RPMI7951 (cell line): ENCODE measurements at places on chromosomes 11 and 22.

DNA sequence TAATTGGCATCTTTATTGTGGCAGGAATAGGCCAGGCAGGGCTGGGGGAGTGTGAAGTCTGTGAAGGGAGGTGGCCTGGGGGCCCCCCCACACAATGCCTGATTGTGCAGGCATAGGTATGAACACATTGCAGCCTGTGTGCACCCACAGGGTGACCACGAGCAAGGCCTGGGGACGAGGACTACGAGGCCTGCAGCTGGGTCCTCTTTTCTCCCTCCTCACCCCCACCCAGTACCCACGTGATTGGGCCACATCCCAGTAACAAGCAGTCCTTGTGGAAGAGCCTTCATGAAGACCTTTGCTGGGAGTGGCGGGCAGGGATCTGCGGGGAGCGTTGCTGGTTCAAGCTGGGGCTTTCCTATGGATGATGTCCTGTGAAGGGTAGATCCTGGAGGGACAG lies 29.3 kb downstream of the ZBTB16 start:
- DNase-seq: no peak

DNA sequence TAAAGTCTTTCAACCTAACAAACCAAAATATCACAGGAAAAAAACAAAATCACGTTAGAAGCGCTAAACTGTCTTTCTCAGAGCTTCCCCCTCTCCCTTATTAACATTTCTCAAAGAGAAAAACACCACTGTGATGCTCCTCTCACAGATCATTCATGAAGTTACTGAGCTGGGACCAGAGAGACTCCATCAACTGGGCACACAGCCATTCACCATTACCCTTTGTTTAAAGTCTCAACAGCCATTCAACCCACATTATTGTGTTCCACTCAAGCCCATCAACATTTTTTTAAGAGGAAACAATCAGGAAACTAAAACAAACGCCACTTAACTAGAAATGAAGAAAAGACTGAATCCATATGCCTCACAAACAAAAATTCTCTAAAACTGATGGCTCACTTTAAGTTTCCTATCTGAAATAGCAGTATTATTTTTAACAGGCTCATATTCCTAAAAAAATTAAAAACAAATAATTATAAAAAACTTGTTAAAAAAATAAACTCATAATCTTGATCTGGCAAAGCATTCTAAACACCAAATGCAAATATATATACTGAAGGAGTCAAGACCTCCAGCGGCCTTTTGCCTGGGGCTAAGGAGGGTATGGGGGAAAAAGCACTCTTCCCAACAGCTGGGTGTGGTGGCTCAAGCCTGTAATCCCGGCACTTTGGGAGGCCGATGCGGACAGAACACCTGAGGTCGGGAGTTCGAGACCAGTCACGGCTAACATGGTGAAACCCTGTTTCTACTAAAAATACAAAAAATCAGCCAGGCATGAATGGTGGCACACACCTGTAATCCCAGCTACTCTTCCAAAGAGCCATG lies 14.0 kb downstream of the CELF1 start:
- no peak for DNase-seq

- peak; percentile 67 for DNase-seq
Measured at GRCh38 chr11:71499546-71499945, 27.5 kb upstream of the KRTAP5-7 start.

GRCh38 chr11:112281726-112282125 lies 21.1 kb upstream of the PLET1 start:
- no peak for DNase-seq

- peak; percentile 99 for DNase-seq
Measured at GRCh38 chr11:122215244-122215992, 99.4 kb upstream of the BLID start.
